T-helper 2 cell (primary cell): ENCODE measurements at places on chromosomes 11 and 22.

DNA sequence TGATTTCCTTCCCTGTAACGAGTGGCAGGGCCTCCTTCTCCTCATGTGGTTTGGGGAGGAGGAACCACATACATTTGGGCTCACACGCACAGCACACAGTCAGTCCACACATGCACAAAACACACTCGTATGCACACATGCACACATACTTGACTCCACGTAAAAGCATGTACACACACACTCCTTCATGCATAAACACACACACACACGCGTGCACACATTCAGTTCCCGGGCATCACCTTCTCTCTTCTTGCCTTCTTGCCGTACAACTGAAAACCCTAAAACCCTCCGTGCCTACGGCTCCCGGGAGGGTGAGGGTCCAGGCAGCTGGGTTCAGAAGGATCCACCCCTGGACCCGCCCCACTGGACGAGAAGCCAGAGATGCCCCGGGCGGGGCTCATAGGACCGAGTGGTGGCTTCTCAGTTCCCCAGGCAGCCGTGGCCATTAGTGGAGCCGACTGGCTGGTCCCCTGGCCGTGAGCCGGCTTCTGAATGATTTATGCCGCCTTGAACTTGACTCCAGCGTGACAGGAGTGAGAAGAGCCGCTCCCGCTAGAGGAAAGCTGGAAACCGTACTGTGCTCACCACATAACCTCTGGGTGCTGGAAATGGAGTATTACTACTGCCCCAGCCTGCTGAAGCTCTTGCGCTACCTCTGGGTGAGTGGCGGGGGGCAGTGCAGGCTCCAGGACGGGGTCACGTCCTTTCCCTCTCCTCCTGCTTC, 117.4 kb downstream of the KIAA1671 start:
- DNase-seq, result no peak

GRCh38 chr11:69861901-69862300, 42.7 kb upstream of the FGF3 start:
- no peak for DNase-seq

GRCh38 chr11:25247336-25247735, 750.5 kb downstream of the LUZP2 start:
- no peak for DNase-seq

GRCh38 chr11:119030029-119030328, 698 bp downstream of the SLC37A4 start:
- no peak for DNase-seq

DNA sequence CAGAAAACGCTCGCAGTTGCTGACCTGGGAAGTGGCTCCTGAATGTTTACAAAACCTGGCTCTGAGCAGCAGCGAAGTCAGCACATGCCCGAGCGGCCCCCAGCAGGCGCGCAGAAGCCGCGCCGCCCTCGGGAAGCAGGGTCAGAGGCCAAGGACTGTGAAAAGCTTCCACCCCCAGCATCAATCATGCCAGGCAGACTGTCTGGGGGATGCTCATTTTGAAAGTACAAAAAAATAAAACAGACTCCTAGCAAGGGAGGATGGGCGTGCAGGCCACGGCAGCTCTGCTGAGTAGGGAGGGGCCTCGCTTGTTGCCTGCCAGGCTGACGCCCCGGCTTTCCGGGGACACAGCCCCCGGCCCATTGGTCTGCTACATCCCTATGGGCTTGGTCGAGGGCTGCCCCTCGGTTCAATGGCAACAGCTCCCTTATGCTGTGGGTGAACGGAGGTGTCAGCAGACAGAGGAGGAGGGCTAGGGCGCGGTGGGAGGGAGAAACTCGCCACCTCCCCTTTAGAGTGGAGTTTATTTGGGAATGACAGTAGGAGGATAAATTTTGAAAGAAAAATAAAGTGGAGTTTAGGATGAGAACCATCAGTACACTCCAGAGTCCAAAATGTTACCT, 37.7 kb upstream of the GNB1L start:
- DNase-seq, result no peak

DNA sequence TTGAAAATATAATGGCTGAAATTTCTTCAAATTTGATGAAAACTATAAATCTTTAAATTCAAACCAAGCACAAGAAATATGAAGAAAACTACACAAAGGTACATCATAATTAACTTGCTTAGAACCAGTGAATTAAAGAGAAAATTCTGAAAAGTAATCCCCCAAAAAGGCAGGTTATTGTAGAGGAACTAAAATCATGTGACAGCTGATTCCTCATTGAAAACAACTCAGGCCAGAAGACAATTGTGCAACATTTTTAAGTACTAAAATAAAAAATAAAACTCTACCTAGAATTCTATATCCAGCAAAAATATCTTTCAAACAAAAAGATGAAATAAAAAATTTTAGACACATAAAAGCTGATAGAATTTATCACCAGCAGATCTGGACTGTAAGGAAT, 90.3 kb downstream of the SOX6 start:
- DNase-seq, result no peak

GRCh38 chr22:48091060-48091650, 1328.7 kb downstream of the TBC1D22A start:
- DNase-seq, result no peak
